CD4-positive, alpha-beta T cell (primary cell): ENCODE measurements at places on chromosomes 5 and 9.

- DNase-seq = no peak
Observed at GRCh38 chr9:73260506-73260905, 108.8 kb downstream of the ANXA1 start.

DNA sequence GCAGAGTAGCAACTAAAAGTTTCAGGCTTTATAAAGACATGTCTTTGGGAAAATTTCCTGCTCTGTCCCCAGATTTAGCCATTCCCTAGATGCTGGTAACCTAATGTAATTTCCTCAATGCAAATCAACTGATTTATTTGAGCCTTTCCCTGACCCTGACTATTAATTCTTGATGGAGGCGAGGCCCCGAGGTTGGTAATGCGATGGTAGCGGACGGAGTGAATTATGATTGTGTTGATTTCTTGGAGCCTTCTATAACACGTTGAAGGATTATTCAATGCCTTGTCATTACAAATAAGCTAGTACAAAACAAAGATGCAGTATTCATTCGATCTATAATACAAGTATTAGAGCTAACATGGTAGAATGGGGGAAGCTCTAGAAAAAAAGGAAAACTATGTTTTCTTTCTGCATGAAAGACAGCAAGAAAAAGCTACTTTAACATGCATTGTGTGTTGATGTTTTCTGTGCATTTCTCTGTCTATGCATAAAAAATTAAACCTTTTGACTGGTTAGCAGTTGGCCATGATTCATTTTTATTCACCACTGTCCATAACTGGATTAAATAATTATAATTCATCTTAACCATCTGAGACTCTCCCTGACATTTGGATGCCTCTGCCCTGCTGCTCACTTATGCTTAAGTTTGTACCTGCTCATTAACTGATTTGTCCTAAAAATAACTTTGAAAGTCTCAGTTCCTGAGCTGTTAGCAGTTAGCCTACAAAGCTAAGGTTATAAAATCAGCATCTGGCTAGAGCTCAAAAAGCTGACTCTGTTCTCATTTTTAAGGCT, 490.2 kb upstream of the NUDT12 start:
- DNase-seq = no peak

DNA sequence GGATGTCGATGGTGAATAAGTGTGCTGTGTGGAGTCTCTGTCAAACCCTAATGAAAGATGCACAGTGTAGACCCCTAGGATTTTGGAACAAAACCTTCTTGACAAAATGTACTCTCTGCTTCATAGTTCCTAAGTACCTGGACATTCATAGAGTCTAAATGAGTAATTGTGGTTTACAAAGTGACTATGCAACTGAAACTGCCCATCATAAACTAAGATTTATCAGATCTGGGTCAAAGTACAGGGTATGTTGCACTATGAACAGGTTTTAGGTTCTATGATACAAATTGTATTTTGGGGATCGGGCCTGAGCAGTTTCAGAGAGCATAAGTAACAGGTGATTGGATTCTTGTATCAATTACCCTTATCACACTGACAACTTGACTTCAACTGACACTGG, 79.4 kb downstream of the LURAP1L start:
- no peak for DNase-seq

DNA sequence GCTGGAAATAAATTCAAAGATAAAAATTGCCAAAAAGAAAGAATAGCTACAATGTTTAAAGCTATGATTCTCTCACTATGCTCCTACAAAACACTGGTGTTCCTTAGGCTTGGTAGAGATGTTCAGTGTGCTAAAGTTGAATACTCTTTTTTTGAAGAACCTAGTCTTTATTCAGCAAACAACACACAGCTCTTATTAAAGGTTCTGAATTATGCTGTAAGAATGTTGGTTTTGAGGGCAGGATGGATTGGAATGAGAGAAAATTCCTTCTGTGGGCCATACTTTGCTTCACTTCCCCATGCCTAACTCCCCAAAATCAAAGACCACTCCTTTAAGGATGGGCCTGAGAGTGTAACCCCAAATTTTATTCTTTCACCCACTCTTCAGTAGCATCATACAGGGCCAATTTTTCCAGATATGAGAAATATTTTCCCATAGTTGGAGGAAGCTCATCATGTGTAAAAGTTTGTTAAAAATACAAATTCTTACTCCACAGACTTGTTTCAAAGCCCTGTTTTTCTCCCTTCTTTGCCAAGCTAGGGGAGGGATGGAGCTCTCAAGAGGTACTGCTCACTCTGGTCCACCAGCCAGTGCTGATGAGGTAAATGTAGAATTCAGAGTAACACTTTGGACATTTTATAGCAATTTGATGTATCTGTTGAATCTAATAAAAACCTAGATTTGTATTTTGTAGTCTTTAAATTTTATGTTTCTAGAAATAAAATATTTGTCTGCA, 99.3 kb downstream of the GDNF start:
- DNase-seq = no peak

GRCh38 chr9:2145746-2146145, 130.6 kb downstream of the SMARCA2 start:
- DNase-seq = no peak

DNA sequence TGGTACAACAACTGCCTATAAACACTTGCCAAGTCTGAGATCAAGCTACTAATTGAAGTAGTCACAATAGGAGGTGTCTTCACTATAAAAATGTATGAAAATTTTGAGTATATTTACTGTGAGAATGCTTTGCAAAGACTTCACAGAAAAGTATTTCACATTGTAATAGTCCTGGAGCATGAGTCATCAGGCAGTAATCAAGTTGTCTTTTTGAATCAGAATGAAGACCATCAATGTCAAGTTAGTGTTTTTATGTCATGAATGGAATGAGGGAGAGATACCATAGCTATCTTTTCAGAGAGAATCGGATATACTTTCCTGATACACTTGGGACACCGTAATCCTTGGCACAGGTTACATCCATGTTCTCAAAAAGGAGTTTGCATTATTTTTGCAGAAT, 466.9 kb upstream of the ARRDC3 start:
- no peak for DNase-seq

DNA sequence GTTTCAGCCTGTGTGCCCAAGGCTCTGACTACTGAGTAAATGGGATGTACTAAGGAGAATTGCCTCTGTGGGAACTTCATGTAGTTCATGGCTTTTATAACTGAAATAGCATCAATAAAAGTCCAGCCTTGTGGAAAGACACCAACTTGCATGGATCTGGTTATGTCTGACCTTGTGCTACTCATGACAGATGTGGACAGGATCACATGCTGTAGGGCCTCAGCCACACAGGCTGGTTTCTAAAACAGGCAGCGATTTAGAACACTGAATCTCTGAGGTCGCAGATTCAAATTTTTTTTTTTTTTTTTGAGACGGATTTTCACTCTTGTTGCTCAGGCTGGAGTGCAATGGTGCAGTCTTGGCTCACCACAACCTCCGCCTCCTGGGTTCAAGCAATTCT, 66.5 kb upstream of the SPIN1 start:
- no peak for DNase-seq

GRCh38 chr5:128257076-128257475, 173.5 kb downstream of the SLC12A2 start:
- no peak for DNase-seq
